ENCODE measurements at places on chromosomes 16 and 17. TPM values are rescaled to one million over a fixed set of nuclear protein-coding genes. Genes with fewer than 3 reads are reported as not detected.

The MARVELD3 gene
- total RNA-seq = 4.9 TPM

DNA sequence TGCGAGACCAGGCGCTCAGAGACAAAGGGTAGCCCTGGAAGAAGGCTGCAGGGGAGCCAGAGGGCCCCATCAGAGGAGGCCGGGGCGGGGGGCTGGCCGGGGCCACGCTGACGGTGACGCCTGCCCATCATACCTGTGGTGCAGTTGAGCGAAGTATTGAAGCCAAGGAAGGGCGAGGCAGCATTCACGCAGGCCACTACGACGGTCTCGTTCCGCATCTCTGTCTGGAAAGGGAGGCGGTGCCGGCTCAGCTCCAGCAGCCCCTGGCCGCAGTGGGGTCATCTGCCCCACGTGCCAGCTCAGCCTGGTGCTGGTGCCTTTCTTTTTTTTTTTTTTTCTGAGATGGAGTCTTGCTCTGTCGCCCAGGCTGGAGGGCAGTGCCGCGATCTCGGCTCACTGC lies 4.9 kb upstream of the MRPL28 start:
- peaks cover 8% of the 10 kb centered on the region for H3K4me1 ChIP-seq
- no peak overlapping the region for H3K27ac ChIP-seq
- peaks cover 27% of the 10 kb centered on the region for H3K36me3 ChIP-seq

The SRL gene
- total RNA-seq = 0.17 TPM

DNA sequence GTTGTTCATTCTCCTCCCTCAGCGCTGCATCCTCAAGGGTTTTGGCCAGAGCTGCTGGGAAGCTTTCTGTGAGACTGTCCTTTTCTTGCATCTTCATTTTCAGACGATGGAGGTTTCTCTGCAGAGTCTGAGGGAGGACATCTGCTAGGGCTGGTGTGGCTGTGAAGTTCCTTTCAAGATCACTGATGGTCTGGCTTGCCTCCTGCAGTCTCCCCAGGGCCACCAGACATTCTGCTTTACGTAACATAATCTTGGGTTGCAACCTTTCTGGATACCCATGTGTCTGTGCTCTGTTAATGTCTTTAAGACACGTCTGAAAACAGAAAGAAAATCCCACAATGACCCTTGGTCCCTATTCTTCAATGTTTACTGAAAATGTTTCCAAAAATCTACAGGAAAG lies 29.0 kb downstream of the SMYD4 start:
- peaks cover 18% of the 10 kb centered on the region for H3K4me1 ChIP-seq
- no peak overlapping the region for H3K4me3 ChIP-seq
- DNase-seq = no peak
- H3K36me3 ChIP-seq = peaks cover 7% of the 10 kb centered on the region

The SRCAP gene
- total RNA-seq = 27.7 TPM

GRCh38 chr17:30378241-30378824 lies 394 bp upstream of the CPD start:
- no peaks in the 10 kb centered on the region for H3K36me3 ChIP-seq
- DNase-seq = peak; percentile 42
- peaks cover 30% of the 10 kb centered on the region for H3K4me1 ChIP-seq

- no peak overlapping the region for H3K27ac ChIP-seq
- H3K36me3 ChIP-seq = peaks cover 8% of the 10 kb centered on the region
- no peak for DNase-seq
- H3K4me1 ChIP-seq = peaks cover 18% of the 10 kb centered on the region
- H3K27me3 ChIP-seq = no peaks in the 10 kb centered on the region
- H3K4me3 ChIP-seq = no peak overlapping the region
Measured at GRCh38 chr17:75049706-75050105, 2.7 kb downstream of the KCTD2 start.

DNA sequence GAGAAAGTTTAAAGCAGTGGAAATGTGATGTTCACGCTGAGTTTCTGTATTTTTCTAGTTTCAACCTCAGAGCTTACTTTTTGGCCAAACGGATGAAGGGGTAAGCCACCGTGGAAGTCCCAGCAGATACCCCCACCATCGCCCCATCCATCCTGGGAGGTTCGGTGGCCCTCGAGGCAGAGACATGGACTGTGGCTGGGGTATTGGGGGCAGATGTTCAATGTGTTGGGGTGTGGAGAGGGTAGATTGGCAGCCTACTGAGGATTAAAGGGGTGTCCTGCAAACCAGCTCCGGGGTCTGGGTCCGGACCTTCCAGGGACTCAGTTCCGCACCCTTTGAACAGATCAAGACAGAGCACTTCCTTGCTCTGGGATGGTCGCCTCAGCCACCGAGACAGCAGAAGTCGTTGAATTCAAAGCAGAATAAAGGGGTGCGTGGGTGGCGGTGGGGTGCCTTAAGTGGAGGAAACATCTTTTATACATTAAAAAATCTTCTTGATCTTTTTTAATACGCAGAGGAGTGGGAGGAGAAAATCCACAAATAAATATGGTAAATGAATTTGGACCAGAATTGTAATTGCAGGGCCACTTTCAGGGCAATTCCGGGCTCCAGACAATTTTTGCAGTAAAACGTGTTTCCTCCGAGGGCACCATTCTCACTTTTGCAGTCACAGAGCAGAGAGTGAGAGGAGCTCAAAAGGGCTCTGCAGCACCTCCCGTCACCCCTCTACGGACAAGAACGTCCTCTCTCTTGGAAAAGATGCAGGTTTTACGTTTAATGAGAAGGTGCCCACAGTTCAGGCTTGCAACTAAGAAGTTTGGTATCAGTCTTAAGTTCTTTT lies 8.2 kb upstream of the CBX8 start:
- no peaks in the 10 kb centered on the region for H3K36me3 ChIP-seq
- no peak for DNase-seq
- peaks cover 47% of the 10 kb centered on the region for H3K27me3 ChIP-seq
- peaks cover 14% of the 10 kb centered on the region for H3K4me1 ChIP-seq

GRCh38 chr16:67394155-67395104 lies 1.1 kb upstream of the TPPP3 start:
- DNase-seq = no peak
- no peak overlapping the region for H3K27ac ChIP-seq
- H3K4me3 ChIP-seq = peak overlapping the region; percentile 17
- no peaks in the 10 kb centered on the region for H3K36me3 ChIP-seq
- peaks cover 23% of the 10 kb centered on the region for H3K4me1 ChIP-seq

The LYRM9 gene
- total RNA-seq = 4.4 TPM
